ENCODE measurements at places on chromosomes 5 and 9.

GRCh38 chr5:131959906-131960305 lies 14.4 kb upstream of the MEIKIN start:
- DNase-seq: no peak

- no peak for DNase-seq
Measured at GRCh38 chr9:23556459-23556858, 269.6 kb downstream of the ELAVL2 start.

- DNase-seq: no peak
Measured at GRCh38 chr5:138469540-138470321, 4.5 kb downstream of the EGR1 start.

- no peak for DNase-seq
Measured at GRCh38 chr5:14246350-14247053, 103.4 kb downstream of the TRIO start.

DNA sequence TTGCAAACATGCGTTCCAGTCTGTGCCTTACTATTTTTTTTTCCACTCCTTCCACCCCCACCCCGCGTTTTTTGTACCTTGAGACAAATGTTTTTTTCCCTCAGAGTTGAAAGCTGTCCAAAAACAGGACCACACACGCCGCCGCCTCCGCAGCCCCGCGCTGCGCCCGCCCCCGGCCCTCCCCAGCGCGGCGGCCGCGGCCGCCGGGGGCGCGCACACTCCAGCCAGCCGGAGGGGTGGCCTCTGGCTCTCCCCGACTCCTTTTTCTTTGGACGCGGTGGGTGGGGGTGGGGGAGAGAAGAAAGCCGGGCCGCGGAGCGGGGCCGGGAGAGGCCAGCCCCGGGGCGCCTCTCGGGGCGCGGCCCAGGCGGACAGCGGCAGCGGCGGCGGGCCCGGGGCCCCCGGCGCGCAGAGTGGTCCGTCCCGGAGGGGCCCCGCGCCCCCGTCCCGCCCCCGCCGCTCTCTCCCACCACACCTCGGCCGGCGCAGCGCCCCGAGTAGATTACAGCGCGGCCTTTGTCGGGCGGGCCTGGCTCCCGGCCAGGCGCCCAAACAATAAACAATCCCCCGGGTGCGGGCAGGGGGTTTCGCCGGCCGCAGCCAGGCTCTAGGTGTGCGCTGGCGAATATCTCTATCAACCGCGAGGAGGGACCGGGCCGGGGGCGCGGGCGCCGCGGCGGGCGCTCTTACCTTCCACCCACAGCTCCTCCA lies 10.9 kb downstream of the PTCH1 start:
- no peak for DNase-seq

DNA sequence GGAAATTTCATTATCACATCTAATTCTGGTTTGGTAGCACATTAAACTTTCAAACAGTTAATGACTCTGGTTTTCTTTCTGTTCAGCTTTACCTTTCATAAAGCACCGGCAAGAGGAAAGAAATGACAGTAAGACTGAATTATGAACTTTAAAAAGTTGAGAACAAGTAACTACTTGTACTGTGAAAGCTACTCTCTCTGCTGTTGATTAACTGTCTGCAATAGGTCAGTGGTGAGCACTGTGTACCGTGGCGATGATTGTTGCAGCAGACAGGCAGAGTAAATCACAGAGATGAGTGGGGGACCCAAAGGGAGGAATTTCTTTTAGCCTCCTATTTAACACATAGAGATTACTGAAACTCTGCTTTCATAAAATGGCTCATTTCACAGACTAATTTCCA lies 74.0 kb upstream of the MEF2C start:
- DNase-seq: no peak

DNA sequence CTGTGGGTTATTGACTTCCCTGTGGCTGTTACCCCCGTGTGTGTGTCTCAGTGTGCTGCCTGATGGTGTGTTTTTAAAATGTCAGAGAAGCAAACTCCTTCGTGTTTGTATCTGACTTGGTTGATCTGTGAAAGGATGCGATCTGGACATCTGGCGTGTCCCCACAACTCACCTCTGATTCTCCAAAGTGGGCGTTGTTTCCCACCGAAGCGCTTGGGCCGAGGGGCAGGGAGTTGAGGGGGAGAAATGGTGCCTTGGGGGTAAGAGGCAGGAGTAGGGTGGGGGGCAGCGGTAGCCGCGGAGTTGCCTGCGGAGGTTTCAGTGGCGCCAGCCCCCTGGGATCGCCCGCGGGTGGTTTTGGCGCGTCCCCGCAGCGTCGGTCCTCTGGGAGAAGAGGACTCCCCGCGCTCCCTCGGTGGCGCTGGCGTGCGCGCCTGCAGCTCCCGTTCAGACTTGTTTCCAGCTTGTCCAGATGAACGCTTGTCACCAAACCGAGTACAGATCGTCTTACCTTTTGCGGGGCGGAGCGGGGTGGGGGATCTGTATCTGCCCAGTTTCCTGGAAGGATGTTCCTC lies 1.1 kb downstream of the MAST4 start:
- no peak for DNase-seq

- no peak for DNase-seq
Measured at GRCh38 chr5:161895514-161895913, 47.6 kb downstream of the GABRA1 start.

DNA sequence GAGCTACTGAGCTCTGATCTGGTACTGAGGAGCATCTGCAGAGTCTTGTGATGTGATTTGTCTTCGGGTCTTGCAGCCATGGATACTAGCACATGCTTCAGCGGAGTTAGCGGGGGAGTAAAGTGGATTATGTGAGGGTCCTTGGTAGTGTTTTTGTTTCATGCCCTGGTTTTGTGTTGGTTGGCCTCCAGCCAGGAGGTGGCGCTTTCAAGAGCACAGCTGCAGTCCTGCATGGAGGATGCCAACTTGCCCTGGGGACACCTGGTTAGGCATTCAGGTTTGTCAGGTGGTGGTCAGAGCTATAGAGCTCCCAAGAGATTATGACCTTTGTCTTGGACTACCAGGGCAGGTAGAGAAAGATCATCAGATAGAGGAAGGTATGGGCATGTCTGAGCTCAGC lies 185.8 kb upstream of the CDH6 start:
- DNase-seq: no peak

- no peak for DNase-seq
Measured at GRCh38 chr5:39040875-39041274, 33.3 kb downstream of the RICTOR start.

GRCh38 chr5:142678529-142678928 lies 7.4 kb downstream of the FGF1 start:
- DNase-seq: no peak

GRCh38 chr5:152593388-152593787 lies 188.3 kb upstream of the NMUR2 start:
- no peak for DNase-seq

- no peak for DNase-seq
Measured at GRCh38 chr9:91427873-91428272, 4.2 kb upstream of the NFIL3 start.

GRCh38 chr9:132858751-132859150 lies 19.3 kb downstream of the AK8 start:
- no peak for DNase-seq

DNA sequence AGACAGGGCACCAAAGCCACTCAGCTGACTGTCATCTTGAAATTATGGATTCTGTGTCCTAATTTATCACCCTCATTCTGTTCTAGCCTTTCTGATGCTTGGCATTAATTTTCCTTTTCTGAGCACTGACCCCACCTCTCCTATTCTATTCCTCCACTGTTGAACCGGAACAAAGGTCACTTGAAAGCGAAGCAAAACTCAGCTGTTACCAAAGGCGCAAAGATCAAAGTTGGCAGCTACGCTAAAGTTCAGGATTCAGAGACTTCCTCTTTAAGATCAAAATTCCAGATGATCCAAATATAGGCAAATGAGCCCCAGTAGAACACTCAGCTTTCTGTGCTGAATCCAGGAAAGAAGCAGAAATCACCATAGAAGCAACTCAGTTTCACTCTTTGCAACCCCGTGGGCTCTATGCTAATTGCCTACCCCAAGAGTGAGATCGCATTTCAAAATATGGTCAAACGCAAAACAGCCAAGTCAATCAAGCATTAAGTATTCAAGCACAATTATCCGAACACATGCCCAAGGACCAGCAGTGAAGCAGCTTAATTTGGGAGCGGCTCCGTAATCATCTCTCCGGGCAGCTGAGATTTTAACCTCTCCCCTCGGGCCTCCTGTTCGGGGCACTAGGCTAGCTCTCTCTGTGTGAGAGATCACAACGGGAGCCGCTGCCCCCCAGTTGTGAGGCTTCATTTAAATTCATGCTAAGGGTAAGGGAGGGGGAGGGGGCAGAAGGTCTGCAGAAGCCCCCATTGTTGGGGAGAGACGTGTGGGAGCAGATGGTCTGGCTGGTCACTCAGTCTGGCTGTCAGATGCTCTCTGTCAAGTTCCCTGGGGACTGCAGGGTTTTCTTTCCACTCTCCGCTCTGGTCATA lies 288.6 kb downstream of the ELAVL2 start:
- no peak for DNase-seq

GRCh38 chr5:175698401-175699115 lies 40.7 kb downstream of the HRH2 start:
- DNase-seq: no peak

DNA sequence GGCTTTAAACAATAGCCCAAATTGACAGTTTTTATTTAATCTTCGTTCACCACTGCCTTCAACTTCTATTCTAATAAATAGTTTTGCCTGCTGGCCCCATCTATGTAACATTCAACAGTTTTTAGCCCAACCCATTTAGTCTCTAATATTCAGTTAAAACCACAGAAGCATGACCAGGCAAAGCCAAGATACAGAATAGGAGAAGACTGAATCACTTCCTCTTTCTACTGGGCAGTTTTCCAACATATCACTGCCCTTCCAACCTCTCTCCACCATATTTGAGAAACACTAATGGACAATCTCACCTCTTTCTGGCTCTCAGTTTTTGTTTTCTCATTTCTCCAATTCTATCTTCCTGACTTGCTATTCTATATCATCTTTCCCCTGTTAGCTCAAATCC lies 352.9 kb downstream of the DNAH5 start:
- DNase-seq: no peak

Data from naive thymus-derived CD4-positive, alpha-beta T cell (primary cell).